Left forelimb (tissue), 1 donor: ENCODE measurements at places on chromosomes 6 and 20.
A peak's percentile ranks its signal among the peaks of the same experiment; 100 is the strongest.

GRCh38 chr6:71404145-71404966, 115.7 kb downstream of the OGFRL1 start:
- DNase-seq: no peak

GRCh38 chr20:58139849-58140786, 88.3 kb downstream of the ANKRD60 start:
- no peak for DNase-seq

DNA sequence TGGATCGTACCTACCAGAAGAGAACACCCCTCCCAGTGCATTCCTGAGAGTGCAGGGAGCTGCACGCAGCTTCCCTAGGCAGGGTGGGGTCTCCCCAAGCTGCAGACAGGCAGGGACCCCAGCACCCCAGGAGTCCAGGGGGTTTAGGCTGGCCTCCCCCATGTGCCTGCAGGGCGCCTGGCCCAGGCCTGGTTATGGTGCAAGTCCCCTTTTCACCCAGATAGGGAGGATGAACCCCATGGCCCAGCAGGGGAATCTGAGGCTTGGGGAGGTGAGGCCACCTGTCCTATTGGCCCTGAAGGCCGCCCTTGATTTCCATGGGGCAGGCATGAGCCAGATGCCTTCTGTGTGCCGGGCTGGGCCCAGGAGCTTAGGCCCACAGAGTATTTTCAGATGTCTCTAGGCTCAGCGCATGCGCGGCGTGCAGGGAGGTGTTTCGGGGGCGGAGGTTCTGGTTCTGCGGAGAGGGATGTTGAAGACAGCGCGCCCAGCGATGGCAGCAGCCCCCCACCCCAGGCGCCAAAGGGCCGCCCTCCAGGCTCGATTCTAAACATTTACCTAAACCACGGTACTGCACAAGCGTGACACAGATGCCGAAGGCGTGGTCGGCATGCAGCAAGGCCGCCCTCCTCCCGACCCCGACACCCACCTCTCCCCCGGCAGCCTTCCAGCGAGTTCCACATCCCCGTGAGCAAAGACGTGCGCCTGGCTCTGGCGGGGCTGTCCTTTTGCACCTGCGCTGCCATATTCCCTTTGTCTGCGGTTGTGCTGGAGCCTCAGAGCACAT, 29.4 kb downstream of the COL20A1 start:
- no peak for DNase-seq

DNA sequence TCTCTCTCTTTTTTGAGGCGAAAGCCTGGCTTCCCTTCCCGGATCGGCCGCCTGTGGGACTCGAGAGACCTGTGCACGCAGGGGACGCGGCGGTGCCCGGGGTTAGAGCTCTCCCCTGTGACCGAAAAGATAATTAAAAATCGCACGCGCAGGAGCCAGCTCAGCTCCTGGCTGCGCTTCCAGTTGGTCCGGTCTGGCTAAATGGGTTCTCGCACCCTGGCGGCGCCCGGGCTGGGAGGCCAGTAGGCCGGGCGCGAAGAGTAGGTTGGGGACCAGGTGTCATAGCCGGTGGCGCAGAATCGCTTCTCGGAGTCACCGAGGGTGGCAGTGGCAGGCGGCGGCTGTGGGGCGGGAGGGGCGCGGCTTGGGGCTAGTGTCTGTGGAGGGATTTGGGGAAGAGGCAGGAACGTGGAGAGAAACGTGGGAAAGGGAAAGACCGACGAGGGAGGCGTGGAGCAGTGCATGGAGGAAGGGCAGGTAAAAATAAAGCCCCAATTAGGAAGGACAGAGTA, 41.9 kb upstream of the SUPT3H start:
- peak; percentile 69 for DNase-seq
